Activated CD8-positive, alpha-beta memory T cell treated with anti-CD3 and anti-CD28 coated beads for 1 hour (primary cell): ENCODE measurements at places on chromosomes 7 and 10.
A peak's percentile ranks its signal among the peaks of the same experiment; 100 is the strongest.

GRCh38 chr10:79319115-79319771 lies 28.0 kb upstream of the PPIF start:
- DNase-seq, result no peak

GRCh38 chr7:48173756-48174382 lies 2.6 kb downstream of the ABCA13 start:
- no peak for DNase-seq

DNA sequence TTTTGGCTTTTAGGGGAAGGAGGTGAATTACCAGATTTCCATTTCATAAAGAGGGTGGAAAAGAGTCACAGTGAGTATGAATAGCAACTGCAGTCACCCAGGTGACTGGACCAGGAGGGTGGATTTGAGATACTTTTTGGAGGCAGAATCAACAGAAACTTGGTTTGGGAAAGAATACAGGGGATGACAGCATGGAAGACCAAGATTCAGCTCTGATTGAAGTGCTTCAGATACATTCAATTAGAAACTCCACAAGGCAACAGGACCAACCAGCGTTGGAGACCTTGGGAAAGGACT lies 83.0 kb downstream of the SGMS1 start:
- DNase-seq, result no peak

- no peak for DNase-seq
Measured at GRCh38 chr10:77843264-77843663, 83.3 kb downstream of the DLG5 start.

GRCh38 chr10:131018886-131019500 lies 292.5 kb downstream of the TCERG1L start:
- DNase-seq, result no peak

DNA sequence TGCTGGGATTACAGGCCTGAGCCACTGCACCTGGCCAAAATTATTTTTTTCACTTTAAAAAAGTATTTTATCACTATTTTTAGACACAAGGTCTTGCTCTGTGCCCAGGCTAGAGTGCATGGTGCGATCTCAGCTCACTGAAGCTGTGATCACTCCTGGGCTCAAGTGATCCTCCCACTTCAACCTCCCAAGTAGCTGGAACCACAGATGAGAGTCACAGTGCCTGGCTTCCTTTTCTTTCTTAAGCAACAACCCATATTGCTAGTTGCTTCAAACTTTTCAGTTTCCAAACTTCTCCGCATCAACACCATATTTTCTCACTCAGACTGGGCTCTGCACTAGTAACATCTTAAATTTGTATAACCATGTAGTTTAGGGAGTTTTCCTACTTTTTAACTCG lies 9.5 kb upstream of the SMC3 start:
- DNase-seq, result no peak

DNA sequence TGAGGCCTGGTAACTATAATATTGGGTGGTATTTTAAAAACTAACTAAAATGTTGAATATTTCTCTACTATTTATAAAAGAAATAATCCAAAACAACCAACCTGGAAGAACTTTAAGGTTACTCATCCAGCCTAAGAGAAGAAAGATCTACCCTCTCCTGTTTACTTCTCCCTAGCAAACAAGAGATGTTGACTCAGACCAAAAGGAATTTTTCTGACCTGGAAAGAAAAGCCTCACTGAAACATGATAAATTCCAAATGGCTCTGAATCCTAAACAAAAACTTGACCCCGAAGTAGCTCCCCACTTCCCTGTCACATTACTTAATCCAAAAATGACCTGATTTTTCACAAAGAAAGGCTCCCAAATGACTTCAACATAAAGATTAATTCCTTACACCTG lies 101.2 kb downstream of the PARD3 start:
- no peak for DNase-seq

- no peak for DNase-seq
Measured at GRCh38 chr10:77111611-77112550, 525.7 kb downstream of the KCNMA1 start.

DNA sequence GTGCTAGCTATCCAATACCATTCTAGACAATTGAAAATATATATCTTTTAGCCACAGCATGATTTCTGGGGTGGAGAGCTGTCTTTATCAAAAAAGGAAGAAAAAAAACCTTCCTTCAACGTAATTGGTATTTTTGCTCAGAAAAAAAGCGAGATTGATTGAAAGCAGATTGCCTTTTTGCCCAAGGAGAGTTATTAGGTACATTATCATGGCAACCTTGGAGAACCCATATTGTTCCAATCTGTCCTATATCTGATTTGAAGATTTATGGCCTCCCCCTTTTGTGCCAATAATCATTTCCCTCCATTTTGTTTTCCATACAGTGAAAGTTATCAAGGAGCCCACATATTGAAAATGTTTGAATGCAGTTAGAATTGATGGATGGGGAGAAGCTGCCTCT lies 544.5 kb downstream of the KCNMA1 start:
- DNase-seq, result no peak

DNA sequence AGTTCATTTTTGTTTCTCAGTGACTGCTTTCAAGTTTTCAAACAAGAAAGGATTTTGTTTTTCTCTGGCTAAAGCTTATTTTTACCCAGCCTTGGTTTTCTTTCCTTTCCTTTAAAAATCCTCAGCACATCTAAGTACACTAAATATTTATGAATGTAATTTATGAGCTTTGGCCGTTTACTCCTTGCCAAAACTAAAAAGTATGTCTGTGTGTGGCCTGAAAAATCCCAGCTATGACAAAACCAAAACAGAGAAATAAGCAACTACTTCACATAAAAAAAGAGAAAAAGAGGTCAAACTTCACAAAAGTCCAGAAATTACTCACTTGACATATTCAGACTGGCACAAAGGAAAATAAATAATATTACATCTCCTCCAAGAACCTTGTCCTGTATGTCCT lies 365.1 kb upstream of the NFE2L3 start:
- DNase-seq, result no peak

GRCh38 chr7:132435016-132435990 lies 141.0 kb downstream of the PLXNA4 start:
- no peak for DNase-seq

GRCh38 chr7:36734731-36735130 lies 10.4 kb upstream of the AOAH start:
- DNase-seq, result no peak

- DNase-seq, result peak; percentile 11
Measured at GRCh38 chr10:92239600-92240288, 51.1 kb downstream of the CPEB3 start.

- DNase-seq, result no peak
Measured at GRCh38 chr10:75406462-75407223, 5.1 kb upstream of the ZNF503 start.
